Renal pelvis (tissue), 12 donors: ENCODE measurements at places on chromosomes 13 and 19. TPM values are rescaled to one million over a fixed set of nuclear protein-coding genes. Genes with fewer than 3 reads are reported as not detected.
A peak's percentile ranks its signal among the peaks of the same experiment; 100 is the strongest.

FLT3LG gene
- 3.1 TPM for polyA plus RNA-seq

ACP7 gene
- polyA plus RNA-seq: 0.67 TPM

TMEM238 gene
- 0.61 TPM for polyA plus RNA-seq

ZNF221 gene
- 9.0 TPM for polyA plus RNA-seq

SIGLEC8 gene
- 0.10 TPM for polyA plus RNA-seq

GPR183 gene
- polyA plus RNA-seq: 1.4 TPM

CRYL1 gene
- 137 TPM for polyA plus RNA-seq

CEACAM5 gene
- 0.13 TPM for polyA plus RNA-seq

DNA sequence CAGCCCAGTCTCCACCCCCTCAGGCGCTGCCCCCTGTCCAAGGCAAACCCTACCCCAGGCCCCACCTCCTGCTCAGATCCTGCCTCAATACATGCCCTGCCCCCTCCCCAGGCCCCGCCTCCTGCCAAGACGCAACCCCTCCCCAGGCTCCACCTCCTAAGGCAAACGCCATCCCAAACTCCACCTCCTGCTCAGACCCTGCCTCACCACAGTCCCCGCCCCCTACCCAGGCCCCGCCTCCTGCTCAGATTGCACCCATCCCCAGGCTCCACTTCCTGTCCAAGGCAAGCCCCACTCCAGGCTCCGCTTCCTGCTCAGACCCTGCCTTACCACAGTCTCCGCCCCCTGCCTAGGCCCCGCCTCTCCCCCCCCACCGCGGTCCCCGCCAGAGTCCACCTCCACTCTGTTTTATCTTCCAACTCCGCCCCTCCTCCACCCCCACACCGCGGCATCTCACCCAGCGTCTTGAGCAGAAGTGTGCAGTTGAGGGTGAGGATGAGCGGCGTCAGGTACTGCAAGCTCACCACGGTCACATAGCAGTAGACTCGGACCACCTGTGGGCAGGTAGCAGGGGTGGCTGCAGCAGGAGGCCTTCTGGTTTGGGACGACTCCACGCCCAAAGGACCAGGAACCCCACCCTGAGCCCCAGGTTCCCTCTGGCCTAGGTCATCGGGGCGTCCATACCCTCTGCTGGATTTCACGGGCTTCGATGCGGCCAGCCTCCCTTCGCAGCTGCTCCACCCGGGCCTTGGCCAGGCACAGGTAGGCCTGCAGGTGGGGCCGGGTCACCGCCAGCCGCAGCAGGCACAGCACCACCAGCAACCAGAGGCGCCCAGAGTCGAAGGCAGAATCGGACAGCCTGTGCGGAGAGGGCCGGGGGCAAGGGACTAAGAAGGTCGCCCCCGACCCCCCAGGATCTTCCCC is 17.7 kb downstream of the TMEM161A start:
- peak; percentile 80 for DNase-seq

GRCh38 chr19:2187159-2187558 is 23.4 kb downstream of the DOT1L start:
- no peak for DNase-seq

GRCh38 chr19:15161028-15161984 is 39.5 kb downstream of the NOTCH3 start:
- no peak for DNase-seq

GRCh38 chr13:31408927-31409326 is 209.2 kb downstream of the B3GLCT start:
- DNase-seq: no peak

GRCh38 chr19:35207391-35207871 is 21.1 kb downstream of the FAM187B start:
- no peak for DNase-seq

DNA sequence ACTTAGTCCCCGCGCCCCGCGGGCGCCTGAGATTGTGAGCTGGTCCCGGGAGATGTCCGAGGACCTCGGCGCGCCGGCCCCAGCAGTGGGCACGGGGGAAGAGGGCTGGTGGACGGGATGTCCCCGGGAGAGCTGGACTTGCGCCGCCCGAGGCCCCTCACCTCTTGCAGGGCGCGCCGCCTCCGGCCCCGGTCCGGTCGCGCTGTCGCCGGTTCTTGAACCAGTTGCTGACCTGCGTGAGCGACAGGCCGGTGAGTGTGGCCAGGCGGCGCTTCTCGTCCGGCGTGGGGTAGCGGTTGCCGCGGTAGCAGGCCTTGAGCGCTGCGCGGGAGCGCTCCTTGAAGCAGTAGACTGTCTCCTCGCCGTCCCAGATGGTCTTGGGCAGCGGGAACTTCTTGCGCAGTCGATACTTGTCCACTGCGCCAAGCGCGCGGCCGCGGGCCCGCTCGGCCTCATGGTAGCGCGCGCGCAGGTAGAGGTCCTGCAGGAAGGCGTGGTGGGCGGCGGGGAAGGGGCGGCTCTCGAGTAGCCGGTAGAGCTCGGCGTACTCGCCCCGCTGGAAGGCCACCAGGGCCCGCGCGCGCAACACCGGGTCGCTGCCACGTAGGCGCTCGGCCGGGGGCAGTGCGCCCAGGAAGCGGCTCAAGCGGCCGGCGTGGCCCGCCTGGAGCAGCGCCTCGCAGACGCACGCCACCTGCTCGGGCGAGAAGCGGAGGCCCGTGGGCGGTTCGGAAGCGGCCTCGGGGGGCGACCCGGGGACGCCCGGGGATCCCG is 984 bp downstream of the SIX5 start:
- peak; percentile 65 for DNase-seq

DNA sequence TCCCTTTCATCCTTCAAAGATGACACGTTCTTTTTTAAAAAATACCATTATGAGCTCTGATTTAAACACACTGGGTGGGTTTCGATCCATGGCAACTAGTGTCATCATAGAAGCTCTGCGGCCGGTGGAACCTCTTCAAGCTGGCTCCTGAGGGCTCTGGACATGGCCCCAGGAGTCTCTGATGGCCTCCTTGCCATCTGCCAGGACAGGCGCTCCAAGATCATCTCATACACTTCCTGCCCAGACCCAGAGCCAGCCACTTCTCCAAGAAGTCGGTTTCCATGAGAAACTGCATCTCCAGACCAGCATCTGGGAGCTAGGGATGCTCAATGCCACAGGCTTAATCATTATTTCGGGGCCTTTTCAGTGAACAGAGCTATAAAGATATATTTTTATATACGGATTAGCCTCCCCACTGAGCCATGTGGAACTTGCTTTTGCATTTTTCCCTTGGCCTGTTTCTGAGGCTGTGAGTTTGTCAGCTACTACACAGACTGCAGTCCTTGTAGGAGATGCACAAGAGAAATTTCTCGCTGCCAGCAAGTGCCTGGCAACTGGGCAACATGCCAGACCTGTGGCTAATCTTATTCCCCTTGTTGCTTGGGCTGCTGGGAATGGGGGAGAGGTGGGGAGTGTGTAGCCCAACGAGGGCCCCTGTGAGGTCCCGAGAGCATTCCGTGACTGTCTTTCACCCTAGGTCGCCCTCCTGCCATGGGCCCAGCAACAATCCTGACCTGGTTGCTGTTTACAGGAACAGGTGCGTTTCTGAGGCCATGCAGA is 15.9 kb downstream of the SUGP1 start:
- no peak for DNase-seq

GRCh38 chr13:82298106-82298505 is 1584.2 kb downstream of the SLITRK1 start:
- DNase-seq: no peak

DNA sequence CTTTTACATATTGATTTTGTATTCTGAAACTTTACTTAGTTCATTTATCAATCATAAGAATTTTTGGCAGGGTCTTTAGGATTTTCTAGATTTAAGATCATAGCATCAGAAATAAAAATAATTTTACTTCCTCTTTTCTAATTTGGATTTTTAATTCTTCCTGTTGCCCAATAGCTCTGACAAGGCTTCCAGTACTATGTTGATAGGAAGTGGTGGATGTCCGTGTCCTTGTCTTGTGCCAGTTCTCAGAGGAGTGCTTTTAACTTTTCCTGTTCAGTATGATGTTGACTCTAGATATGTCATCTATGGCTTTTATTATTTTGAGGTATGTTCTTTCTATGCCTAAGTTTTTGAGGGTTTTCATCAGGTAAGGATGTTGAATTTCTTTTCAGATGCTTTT is 7.7 kb upstream of the KIR2DL4 start:
- DNase-seq: no peak

- no peak for DNase-seq
These were observed 222.4 kb downstream of the KCTD12 start for GRCh38 chr13:76663592-76664335.

DNA sequence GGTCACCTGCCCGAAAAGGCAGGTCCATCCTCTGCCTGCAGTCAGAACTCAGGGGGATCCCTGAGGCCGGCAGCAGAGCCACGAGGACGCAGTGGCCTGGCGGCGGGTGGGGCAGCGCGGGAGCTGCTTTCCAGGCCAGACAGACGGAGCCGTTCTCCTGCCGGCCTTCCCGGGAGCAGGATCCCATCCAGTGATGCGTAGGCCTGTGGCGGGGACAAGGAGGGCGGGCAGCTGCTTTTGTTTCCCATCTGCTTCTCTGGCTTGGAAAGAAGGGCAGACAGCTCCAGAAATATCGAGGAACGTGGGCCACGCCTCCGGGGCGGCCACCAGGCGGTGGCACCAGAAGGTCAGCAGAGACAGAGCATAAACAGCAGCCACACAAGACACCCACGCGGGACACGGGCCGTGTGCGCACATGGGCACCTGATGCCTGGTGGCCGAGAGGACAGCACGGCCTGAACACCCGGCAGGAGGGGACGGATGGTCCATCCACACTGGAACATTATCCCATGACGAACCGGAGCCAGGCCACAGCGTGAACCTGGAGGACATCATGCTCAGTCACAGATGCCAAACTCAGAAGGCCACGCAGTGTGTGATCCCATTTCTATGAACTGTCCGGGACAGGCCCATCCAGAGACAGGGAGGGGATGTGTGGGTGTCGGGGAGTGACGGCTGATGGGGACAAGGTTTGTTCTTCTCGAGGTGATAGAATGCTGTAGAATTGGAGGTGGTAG is 13.9 kb upstream of the MKNK2 start:
- no peak for DNase-seq

- DNase-seq: no peak
These were observed 103.6 kb upstream of the MYCBP2 start for GRCh38 chr13:77430377-77430951.

GRCh38 chr13:90943946-90944345 is 403.5 kb upstream of the MIR17HG start:
- no peak for DNase-seq

GRCh38 chr13:74367193-74367592 is 233.0 kb upstream of the KLF12 start:
- no peak for DNase-seq

DNA sequence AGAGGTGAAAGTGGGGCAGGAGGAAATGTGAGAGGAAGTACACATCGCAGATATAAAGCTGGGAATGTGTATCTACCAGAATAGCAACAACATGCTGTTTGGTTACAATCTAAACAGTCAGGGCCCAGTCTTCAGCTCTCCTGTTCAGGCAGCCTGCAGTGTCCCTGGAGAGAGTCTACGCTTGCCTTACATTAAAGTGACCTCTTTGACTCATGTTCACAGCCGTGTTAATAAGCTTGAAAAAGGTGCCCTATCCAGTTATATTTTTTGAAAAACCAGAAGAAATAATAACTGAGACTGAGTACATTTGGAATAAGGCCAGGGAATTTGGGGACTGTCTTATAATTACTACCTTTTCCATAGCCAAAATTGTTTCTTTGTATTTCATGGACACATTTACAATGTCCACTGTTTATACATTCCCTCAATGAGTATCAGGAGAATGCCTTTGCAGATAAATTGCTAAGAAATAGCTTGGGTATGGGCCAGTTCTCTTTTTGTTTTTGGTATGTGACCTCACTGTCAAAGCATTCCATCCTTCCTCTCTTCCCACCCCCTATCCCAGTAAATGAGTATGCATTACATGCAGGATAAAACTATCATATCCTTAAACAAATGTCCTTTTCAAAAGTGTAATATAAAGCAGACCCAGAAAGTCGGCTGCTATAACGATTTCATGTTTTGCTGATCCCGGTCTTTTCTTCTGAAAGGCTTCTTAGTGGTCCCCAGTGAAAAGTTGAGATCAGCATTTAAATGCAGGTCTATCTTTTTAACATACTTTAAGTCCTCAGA is 82.6 kb downstream of the PCDH9 start:
- peak; percentile 27 for DNase-seq

GRCh38 chr19:45152504-45153338 is 8.1 kb downstream of the NKPD1 start:
- DNase-seq: peak; percentile 40

DNA sequence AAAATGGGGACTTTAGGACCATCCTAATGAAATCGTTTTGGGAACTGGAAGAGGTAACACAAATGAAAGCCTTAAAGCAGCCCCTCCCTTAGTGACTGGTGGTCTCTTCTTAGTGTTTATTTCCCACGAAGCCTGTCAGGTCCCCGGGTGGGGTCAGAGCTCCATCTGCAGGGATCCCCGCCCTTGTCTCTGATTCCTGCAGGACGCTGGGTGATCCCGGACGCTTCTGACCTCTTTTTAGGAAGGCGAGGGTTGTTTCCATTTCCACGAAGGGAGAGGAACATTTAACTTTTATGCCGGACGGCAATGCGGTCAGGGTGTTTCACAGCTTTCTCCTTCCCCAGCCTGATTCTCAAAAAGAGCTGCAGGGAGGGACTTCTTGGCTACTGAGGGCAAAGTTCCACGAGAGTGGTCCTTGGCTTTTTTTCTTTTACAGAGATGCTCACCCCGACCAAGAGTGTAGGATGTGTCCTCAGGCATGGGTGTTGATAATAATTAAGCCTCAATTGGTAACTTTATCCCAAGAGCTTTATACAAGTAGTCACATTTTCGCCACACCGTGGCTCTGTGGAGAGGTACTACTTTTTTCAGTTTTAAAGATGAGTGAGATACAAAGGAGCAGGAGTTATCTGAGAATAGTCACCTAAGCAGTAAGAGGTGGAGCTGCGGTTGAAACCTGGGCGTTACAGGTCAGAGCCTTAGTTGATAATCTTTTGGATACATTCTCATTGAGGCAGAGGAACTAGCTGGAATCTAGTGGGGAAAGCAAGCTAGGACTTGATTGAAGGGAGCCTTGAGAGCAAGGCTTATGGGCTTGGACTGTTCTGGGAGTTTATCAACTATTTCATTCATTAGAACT is 813 bp downstream of the ZNF284 start:
- DNase-seq: no peak

- no peak for DNase-seq
These were observed 17.9 kb downstream of the COG3 start for GRCh38 chr13:45482571-45483173.

GRCh38 chr19:51375504-51376221 is 3.2 kb upstream of the NKG7 start:
- no peak for DNase-seq
